ENCODE measurements at places on chromosomes 7 and 10.

GRCh38 chr7:34158368-34159153 lies 253.2 kb downstream of the BMPER start:
- no peak for DNase-seq

DNA sequence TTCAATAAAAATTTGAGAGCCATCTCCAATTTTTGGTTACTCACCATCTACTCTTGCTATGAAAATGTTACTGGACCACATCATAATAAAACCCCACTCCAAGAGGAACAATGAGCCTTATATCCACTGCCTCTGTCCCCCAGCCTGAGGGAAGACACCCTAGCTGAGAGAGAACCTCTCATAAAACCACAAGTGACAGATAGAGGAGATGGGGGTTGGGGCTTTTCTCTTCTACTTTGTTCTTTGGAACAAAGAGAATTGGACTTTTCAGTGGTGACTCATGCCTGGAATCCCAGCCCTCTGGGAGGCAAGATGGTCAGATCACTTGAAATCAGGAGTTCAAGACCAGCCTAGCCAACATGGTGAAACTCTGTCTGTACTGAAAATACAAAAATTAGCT lies 27.6 kb upstream of the TAS2R16 start:
- DNase-seq, result no peak

DNA sequence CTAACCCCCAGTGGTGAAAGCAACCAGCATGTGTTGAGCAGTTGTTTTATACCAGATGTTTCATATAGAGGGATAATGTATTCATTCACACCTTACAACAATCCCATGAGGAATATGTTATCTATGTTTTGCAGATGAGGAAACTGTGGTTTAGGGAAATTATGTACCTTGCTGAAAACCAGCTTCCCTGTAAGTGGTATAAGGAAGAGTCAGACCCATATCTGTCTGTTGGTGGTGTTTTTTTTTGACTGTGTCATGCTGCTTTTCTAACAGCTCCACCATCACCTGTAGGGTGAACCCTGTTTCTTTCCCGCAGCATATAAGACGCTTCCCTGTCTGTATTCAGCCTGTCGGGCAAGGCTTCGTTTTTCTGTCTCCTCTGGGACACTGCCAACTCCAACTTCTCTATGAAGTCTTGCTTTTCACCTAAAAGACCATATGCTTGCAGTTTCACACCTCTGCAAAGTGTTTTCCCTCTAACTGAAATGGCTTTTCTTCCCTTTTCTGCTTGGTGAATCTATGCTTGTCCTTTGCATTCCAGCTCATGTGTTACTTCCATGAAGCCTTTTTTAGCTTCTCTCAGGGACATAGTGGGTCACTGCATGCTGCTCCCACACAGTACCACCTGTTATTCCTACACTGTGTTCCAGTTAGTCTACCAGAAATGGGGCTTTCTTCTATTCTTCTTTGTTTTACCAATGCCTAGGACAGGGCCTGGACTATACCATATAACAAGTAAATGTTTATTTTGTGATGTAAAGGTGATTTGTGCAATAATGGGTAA lies 92.8 kb downstream of the ST7 start:
- no peak for DNase-seq

- no peak for DNase-seq
These were observed 1073.4 kb downstream of the LRMDA start for GRCh38 chr10:76504823-76505222.

GRCh38 chr10:95414844-95415485 lies 124.2 kb upstream of the PDLIM1 start:
- no peak for DNase-seq
